ENCODE measurements at places on chromosomes 2 and 18. TPM values are rescaled to one million over a fixed set of nuclear protein-coding genes. Genes with fewer than 3 reads are reported as not detected.

- H3K27ac ChIP-seq = no peak overlapping the region
- H3K36me3 ChIP-seq = no peaks in the 10 kb centered on the region
- H3K4me3 ChIP-seq = no peak overlapping the region
- no peak for DNase-seq
Measured at GRCh38 chr2:161900241-161900640, 173.8 kb downstream of the DPP4 start.

DNA sequence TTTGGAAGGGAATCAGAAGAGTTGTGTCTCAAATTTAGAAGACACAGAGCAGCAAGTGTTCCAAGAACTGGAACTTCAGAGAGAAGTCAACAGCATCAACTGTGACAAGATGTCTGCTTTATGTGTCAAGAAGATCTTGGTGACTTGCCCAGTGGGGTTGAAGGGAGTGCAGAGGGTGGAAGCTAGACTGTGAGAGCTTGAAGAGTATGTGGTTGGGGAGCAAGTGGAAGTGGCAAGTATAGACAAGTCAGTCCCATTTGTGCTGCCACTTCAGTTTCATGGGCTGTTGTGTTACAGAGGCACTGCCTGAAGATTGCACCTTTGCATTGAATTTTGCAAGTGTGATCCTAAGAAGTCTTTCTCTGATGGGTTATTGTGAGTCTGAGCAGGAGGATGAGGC lies 68.7 kb upstream of the MC2R start:
- no peaks in the 10 kb centered on the region for H3K4me1 ChIP-seq
- DNase-seq = no peak
- H3K36me3 ChIP-seq = no peaks in the 10 kb centered on the region
- no peak overlapping the region for H3K4me3 ChIP-seq

- no peak overlapping the region for H3K4me3 ChIP-seq
- DNase-seq = no peak
- no peak overlapping the region for H3K27ac ChIP-seq
- H3K4me1 ChIP-seq = peaks cover 35% of the 10 kb centered on the region
Measured at GRCh38 chr2:38178119-38178518, 102.2 kb upstream of the CYP1B1 start.

GRCh38 chr2:54555318-54555837 lies 99.3 kb downstream of the SPTBN1 start:
- no peak overlapping the region for H3K27ac ChIP-seq
- H3K27me3 ChIP-seq = peaks cover 5% of the 10 kb centered on the region
- peaks cover 14% of the 10 kb centered on the region for H3K36me3 ChIP-seq
- no peak for DNase-seq

Gene DLX1
- total RNA-seq = 13.6 TPM

GRCh38 chr18:10919851-10920250 lies 229.5 kb downstream of the PIEZO2 start:
- H3K4me3 ChIP-seq = no peak overlapping the region
- DNase-seq = no peak
- peaks cover 13% of the 10 kb centered on the region for H3K4me1 ChIP-seq
- no peaks in the 10 kb centered on the region for H3K36me3 ChIP-seq
- peaks cover 2% of the 10 kb centered on the region for H3K27me3 ChIP-seq

DNA sequence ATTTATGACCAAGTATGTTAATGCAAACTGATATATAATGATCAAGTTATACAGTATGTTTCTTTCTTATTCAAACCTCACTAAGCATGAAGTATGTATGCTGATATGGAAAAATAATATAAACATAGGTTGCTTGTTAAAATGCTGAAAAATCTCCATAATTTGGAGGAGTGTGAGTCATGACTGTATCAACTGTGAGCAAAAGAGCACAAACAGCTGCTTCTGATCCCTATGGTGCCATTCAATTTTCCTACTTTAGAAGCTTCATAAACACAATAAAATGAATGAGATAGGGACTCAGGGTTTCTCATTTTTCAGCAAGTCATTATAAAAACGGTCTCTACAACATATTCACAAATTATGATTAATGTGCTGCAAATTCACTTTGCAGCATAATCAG lies 129.9 kb upstream of the TFPI start:
- H3K4me1 ChIP-seq = peaks cover 13% of the 10 kb centered on the region
- no peaks in the 10 kb centered on the region for H3K36me3 ChIP-seq
- no peak overlapping the region for H3K4me3 ChIP-seq
- no peak for DNase-seq
- H3K27ac ChIP-seq = no peak overlapping the region

DNA sequence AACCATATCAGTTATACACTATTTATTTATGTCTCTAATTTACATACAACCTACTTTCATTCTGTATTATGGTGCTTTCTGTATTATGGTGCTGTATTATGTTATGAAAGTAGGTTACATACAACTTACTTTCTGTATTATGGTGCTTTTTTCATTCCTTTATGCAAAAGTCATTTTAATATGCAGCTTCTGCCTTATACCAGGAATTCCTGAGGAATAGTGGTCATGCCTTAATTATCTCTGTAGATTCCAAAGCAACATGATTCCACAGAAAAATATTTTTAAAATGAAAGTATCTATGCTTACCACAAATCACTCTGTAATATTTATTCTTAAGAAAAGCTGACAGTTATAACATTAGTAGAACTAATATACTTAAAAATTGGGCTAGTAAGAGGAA lies 922.0 kb upstream of the NRXN1 start:
- peak overlapping the region; percentile 53 for H3K27ac ChIP-seq
- peak; percentile 18 for DNase-seq
- peaks cover 29% of the 10 kb centered on the region for H3K4me1 ChIP-seq
- 0 out of 2 replicates have a peak overlapping the region, but pooled peaks have one; percentile 20 for H3K4me3 ChIP-seq
- H3K36me3 ChIP-seq = peaks cover 24% of the 10 kb centered on the region

Gene ITPRIPL1
- 0.90 TPM for total RNA-seq

DNA sequence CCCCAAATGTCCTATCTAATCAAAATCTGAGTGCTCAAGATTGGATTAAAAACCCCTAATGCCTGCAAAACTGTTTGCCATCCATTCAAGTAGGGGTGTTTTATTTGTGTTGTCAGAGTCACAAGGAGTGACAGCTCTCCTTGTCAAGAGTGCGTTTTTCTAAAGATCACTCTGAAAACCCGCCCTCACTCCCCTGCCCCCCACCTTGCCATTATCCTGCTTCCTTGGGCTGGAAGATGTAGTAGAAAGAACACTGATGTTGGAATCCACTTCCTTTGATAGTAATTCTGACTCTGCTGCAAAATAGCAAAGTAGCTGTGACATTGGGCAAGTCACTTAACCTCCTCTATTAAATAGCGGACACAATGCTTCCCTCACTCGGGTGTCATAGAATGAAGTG lies 155.6 kb downstream of the TSN start:
- no peaks in the 10 kb centered on the region for H3K4me1 ChIP-seq
- no peak overlapping the region for H3K4me3 ChIP-seq
- H3K27ac ChIP-seq = no peak overlapping the region
- DNase-seq = no peak

DNA sequence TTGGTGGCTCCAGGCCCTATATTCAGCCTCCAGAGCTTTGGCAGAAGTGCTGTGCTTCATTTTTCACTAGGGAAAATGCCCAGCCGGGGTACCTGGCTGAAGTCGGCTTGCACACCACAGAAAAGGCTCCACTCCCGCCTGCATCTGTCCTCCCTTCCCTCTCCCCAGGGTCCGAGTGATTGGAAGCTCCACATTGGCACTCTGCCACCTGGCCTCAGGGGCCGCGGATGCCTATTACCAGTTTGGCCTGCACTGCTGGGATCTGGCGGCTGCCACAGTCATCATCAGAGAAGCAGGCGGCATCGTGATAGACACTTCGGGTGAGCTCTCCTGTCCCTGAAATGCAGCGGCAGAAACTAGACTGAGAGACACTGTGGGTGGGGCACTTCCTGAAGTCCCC lies 47.4 kb downstream of the IMPA2 start:
- no peaks in the 10 kb centered on the region for H3K36me3 ChIP-seq
- H3K27me3 ChIP-seq = peaks cover 1% of the 10 kb centered on the region
- no peak for DNase-seq
- peaks cover 8% of the 10 kb centered on the region for H3K4me1 ChIP-seq
- no peak overlapping the region for H3K4me3 ChIP-seq
- H3K27ac ChIP-seq = no peak overlapping the region

DNA sequence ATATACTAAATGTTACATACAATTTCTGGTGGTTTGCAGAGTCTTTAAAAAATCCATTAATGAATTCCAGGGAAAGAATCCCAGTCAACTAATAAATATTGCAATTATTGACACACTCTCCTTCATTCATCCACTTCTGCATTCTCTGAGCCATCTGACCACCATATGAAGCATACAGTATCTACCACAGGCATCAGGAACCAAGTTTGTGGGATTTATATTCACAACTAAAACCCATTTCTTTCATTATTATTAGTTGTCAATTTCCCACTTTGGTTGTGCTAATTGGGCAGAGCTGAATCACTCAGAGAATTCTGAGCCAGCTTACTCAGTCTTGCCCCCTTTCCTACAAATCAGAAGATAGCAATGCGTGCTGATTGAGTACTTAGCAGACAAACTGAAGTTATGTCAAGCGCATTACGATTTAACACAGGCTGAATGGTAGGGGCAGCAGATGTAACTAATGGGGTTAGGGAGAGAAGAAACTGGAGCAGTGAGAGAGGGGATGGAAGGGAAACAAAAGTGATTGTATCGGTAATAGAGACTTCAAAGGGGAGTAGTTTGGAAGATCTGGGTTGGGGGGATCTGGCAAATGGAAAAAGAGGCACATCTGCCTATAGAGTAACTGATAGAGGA lies 52.3 kb downstream of the ZEB2 start:
- no peaks in the 10 kb centered on the region for H3K27me3 ChIP-seq
- no peak for DNase-seq
- peak overlapping the region; percentile 36 for H3K27ac ChIP-seq
- peaks cover 27% of the 10 kb centered on the region for H3K36me3 ChIP-seq

GRCh38 chr18:56152551-56153310 lies 485.7 kb downstream of the TXNL1 start:
- H3K27me3 ChIP-seq = no peaks in the 10 kb centered on the region
- peaks cover 38% of the 10 kb centered on the region for H3K4me1 ChIP-seq
- no peak overlapping the region for H3K4me3 ChIP-seq
- DNase-seq = no peak
- H3K27ac ChIP-seq = no peak overlapping the region

DNA sequence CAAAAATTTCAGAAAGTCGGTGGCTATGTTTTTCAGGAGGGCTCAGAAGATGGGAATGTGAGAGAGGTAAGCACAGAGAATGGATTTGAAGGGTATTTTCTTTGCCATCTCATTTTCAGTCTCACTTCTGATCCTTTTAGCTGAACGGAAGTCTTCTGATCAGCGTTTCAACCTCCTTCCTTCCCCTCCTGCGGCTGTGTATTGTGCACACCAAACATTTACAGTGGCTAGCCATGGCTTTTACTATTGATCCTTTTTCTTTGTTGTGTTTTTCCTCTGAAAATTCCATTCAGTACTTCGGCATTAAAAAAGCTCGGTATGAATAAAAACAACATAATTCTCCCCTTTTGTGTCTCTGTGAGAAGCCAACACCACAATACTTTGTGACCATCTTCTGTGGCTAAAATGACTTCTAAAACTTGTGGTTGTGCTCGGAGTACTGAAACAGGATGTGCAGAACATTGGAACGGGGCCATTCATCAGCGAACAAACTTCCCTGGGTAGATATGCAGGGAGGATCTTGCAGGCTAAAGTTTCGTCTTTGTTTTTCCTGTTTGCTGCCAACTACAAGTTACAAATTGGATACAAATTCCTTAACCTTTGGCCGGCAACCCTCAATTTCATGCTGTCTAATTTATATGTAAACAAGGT lies 260.8 kb upstream of the FAM98A start:
- no peak for DNase-seq
- no peaks in the 10 kb centered on the region for H3K27me3 ChIP-seq
- H3K4me1 ChIP-seq = no peaks in the 10 kb centered on the region
- H3K4me3 ChIP-seq = no peak overlapping the region
- H3K27ac ChIP-seq = no peak overlapping the region
- H3K36me3 ChIP-seq = no peaks in the 10 kb centered on the region

DNA sequence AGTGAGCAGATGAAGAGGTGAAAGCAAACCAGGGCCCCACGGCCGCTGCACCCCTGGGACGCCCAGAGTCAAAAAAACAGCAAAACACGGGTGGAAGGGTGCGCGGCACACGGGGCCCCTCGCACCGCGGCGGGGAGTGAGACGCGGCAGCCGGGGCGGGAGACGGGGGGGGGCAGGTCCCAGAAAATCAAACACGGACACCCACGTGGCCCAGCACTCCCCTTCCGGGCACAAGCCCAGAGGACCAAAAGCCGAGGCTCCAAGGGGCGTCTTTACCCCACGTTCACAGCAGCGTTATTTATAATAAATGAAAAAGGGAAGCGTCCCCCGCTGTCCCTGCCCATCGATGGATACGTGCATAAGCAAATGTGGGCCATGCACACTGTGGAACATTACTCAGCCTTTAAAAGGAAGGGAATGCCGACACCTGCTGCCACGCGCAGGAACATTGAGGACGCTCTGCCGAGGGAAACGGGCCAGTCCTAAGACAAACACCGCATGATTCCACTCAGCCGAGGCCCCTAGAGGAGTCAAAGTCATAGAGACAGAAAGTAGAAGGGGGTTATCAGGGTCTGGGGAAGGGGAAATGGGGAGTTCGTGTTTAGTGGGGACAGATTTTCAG lies 677 bp upstream of the COPS9 start:
- no peak for DNase-seq
- H3K27ac ChIP-seq = no peak overlapping the region
- peaks cover 24% of the 10 kb centered on the region for H3K4me1 ChIP-seq
- H3K36me3 ChIP-seq = peaks cover 7% of the 10 kb centered on the region
- peaks cover 17% of the 10 kb centered on the region for H3K27me3 ChIP-seq

Gene SERPINB11
- total RNA-seq = not detected

GRCh38 chr2:136031711-136032110 lies 46.3 kb upstream of the DARS1 start:
- no peaks in the 10 kb centered on the region for H3K4me1 ChIP-seq
- no peak overlapping the region for H3K27ac ChIP-seq
- H3K27me3 ChIP-seq = no peaks in the 10 kb centered on the region

Gene NEUROD1
- total RNA-seq = not detected

- peaks cover 17% of the 10 kb centered on the region for H3K4me1 ChIP-seq
- no peaks in the 10 kb centered on the region for H3K36me3 ChIP-seq
Measured at GRCh38 chr2:69449906-69450305, 12.7 kb upstream of the NFU1 start.

Gene EDAR
- total RNA-seq = not detected

Gene SERPINB8
- total RNA-seq = 32.6 TPM

DNA sequence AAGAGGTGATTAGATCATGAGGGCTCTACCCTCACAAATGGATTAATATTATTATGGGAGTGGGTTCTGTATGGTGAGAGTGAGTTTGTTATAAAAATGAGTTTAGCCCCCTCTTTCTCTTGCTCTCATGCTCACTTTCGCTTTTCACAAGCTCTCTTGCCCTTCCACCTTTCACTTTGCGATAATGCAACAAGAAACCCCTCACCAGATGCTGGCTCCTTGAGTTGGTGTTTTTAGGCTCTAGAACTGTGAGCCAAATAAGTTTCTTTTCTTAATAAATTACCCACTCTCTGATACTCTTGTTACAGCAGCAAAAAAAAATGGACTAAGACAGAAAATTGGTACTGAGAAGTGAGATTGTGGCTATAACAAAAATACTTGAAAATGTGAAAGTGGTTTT lies 106.5 kb downstream of the EHBP1 start:
- H3K4me3 ChIP-seq = no peak overlapping the region
- no peak overlapping the region for H3K27ac ChIP-seq
- H3K4me1 ChIP-seq = peaks cover 67% of the 10 kb centered on the region
- DNase-seq = no peak
- peaks cover 21% of the 10 kb centered on the region for H3K36me3 ChIP-seq

- H3K27ac ChIP-seq = no peak overlapping the region
- DNase-seq = peak; percentile 3
- no peaks in the 10 kb centered on the region for H3K27me3 ChIP-seq
- H3K4me1 ChIP-seq = no peaks in the 10 kb centered on the region
Measured at GRCh38 chr2:132503701-132504100, 87.1 kb downstream of the GPR39 start.

GRCh38 chr18:6315517-6316331 lies 99.0 kb downstream of the L3MBTL4 start:
- DNase-seq = no peak
- H3K4me3 ChIP-seq = no peak overlapping the region
- H3K27me3 ChIP-seq = no peaks in the 10 kb centered on the region

Data from HFFc6 (cell line).